ENCODE measurements at places on chromosomes 5 and 9.

DNA sequence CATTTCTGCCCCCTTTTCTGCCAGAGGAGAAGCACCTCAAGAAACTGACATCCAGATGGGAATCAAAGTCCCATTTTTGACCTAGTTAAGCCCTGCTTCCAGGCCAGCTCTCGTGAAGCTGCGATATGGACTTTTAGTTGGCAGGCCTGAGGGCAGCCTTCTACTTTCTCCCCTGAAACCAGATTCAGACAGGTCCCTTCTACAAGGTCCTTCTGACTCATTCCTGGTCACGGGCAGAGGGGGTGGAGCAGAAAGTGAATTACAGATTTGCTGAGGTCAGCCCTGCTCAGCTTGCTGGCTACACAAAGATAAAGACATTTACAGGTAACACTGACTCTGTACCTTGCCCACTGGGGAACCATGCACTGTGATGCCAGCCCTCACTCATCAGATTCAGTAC is 52.8 kb upstream of the TUT7 start:
- DNase-seq, result no peak

DNA sequence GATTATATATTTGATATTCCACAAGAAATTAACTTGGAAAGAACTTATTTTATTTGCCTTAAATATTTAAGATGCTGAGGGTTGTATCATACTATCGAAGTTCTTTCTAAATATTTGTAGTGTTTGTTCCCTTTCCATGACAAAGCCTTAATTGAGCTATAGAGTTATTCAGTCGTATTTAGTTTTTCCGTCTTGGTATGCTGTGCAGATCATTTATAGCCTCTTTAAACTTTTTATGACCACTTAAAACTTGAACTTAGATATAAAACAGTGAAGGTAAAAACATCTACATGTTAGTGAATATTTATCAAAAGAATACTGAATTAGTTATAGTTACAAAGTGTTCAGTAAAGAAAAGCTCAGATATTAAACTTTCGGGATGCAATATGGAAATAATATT is 74.4 kb downstream of the PARP8 start:
- DNase-seq, result no peak

DNA sequence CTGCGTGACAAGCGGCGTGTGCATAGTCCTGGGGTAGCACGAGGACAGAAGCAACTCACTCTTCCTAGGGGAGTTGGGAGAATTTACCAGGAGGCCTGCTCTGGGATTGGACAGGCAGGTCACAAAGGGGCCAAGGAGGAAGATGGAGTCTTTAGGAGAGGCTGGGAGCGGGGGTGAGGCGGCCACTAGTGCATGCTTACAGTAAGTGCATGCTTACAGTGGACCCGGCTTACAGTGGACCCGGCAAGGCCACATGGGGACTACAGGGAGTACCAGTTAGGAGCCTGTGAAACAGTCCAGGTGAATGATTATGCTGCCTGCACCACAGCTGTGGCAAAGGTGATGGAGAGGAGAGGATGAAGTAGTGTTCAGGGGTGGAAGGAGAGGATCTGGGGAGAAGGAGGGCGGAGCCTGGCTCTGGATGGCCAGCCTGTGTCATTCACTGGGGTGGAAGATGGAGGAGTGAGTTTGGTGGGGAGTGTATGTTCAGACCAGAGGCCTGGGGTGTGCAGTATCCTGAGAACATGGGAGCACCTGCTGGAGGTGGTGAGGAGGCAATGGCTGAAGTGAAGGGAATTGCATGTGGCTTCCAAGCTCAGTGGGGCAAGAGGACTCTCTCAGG is 78.7 kb downstream of the CRB2 start:
- DNase-seq, result no peak

GRCh38 chr9:19294219-19294618 is 63.7 kb downstream of the DENND4C start:
- no peak for DNase-seq

- no peak for DNase-seq
Measured at GRCh38 chr5:103035701-103036100, 84.2 kb downstream of the GIN1 start.

- no peak for DNase-seq
Measured at GRCh38 chr9:104304925-104305324, 199.1 kb upstream of the OR13F1 start.
